ENCODE measurements at places on chromosomes 5 and 9. TPM values are rescaled to one million over a fixed set of nuclear protein-coding genes. Genes with fewer than 3 reads are reported as not detected.

The FOXI1 gene
- not detected for total RNA-seq

The C1QTNF2 gene
- 0.04 TPM for total RNA-seq

The PCDHA1 gene
- total RNA-seq: 0.14 TPM

The NUDT12 gene
- 1.9 TPM for total RNA-seq

The RNF183 gene
- total RNA-seq: 0.19 TPM

The C5orf52 gene
- not detected for total RNA-seq

The FCN2 gene
- total RNA-seq: not detected

The TMC1 gene
- total RNA-seq: 0.02 TPM

The TAS2R1 gene
- not detected for total RNA-seq

The ZNF366 gene
- total RNA-seq: not detected

The INSL4 gene
- total RNA-seq: 17.1 TPM

The C1QTNF3 gene
- 0.18 TPM for total RNA-seq

The TIMD4 gene
- 0.85 TPM for total RNA-seq

The SPATA31A3 gene
- not detected for total RNA-seq

The CAVIN4 gene
- total RNA-seq: 0.32 TPM

The LECT2 gene
- total RNA-seq: not detected

The MEIKIN gene
- not detected for total RNA-seq

The RELL2 gene
- 5.2 TPM for total RNA-seq

The SLC25A48 gene
- total RNA-seq: 0.11 TPM

The PPP3R2 gene
- not detected for total RNA-seq
